ENCODE measurements at places on chromosomes 1 and 21.

DNA sequence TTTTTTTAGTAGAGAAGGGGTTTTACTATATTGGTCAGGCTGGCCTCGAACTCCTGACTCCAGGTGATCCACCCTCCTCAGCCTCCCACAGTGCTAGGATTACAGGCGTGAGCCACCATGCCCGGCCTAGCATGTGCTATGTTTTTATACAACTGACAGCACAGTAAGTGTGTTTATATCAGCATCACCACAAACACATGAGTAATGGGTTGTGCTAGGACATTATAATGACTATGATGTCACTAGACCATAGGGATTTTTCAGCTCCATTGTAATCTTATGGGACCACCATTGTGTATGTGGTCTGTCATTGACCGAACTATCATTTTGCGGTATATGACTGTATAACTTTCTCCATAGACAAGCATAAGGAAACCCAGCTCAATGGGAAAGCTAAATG, 6.3 kb downstream of the LEFTY2 start:
- no peak for DNase-seq

DNA sequence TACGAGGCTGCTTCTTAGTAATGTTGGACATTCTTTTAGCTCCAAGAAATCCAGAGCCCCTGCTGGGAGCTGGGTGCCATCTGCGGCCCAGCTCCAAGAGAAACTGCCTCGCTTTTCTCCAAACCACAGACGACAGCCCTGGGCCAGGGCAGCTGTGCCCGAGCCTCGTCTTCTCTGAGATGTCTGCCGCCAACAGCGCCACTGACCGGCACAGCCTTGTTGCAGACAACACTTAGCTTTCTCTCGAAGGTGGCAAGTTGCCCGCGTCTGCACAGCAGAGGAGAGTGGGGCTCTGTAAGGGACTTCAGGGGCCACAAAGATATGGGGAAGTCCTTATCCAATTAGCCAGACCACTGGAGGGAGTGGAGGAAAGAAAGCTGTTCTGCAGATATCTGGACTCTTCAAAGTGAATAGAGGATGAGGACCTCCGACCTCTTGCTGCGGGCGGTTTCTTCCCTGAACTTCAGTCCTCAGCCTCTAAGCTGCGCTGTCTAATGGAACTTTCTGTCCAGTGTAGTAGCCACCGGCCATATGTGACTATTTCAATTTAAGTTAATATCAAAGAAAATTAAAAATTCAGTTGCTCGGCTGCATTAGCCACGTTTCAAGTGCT, 63.9 kb upstream of the DISP3 start:
- peak; percentile 19 for DNase-seq

- DNase-seq = no peak
These were observed 392.0 kb upstream of the ADGRL4 start for GRCh38 chr1:79398501-79398900.

- DNase-seq = no peak
These were observed 25.0 kb downstream of the FUBP1 start for GRCh38 chr1:77953907-77954306.

GRCh38 chr1:201883786-201884185, 4.9 kb upstream of the SHISA4 start:
- no peak for DNase-seq

GRCh38 chr21:44445145-44445812, 10.0 kb upstream of the LRRC3 start:
- no peak for DNase-seq

- DNase-seq = no peak
These were observed 20.1 kb upstream of the DISP3 start for GRCh38 chr1:11458811-11459275.

- DNase-seq = no peak
These were observed 2.6 kb downstream of the CHML start for GRCh38 chr1:241637604-241638003.

GRCh38 chr1:30125021-30125820, 598.2 kb downstream of the MATN1 start:
- no peak for DNase-seq

GRCh38 chr1:54996359-54996868, 2.3 kb upstream of the BSND start:
- no peak for DNase-seq

DNA sequence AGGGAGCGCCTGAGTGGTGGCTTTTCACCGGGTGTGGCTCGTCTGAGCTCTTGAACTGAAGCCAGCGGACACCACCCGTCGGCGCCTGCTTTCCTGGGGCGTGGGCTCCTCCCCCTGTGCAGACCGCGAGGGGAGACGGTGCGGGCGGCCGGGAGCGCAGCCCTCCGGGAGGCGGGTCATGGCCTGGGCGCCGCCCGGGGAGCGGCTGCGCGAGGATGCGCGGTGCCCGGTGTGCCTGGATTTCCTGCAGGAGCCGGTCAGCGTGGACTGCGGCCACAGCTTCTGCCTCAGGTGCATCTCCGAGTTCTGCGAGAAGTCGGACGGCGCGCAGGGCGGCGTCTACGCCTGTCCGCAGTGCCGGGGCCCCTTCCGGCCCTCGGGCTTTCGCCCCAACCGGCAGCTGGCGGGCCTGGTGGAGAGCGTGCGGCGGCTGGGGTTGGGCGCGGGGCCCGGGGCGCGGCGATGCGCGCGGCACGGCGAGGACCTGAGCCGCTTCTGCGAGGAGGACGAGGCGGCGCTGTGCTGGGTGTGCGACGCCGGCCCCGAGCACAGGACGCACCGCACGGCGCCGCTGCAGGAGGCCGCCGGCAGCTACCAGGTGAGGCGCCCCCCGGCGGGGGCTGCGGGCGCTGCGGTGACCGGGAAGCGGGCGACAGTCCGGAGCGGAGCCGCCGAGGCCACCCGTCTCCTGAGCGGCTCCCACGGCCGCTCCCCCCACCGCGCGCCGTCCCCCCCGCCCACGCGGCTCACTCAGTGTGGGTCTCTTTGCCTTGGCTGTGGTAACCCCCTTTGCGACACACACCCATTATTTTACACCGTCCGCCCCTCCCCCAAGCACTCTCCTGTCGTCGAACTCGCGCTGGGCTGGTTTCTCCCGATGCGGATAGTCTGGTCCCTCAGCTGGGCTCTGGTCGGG, at the start of gene TRIM58:
TSS of gene TRIM58 (plus strand) at position 119 of the 916 bp plus-strand sequence. CDS start at position 179, 60 bp downstream.
- no peak for DNase-seq

DNA sequence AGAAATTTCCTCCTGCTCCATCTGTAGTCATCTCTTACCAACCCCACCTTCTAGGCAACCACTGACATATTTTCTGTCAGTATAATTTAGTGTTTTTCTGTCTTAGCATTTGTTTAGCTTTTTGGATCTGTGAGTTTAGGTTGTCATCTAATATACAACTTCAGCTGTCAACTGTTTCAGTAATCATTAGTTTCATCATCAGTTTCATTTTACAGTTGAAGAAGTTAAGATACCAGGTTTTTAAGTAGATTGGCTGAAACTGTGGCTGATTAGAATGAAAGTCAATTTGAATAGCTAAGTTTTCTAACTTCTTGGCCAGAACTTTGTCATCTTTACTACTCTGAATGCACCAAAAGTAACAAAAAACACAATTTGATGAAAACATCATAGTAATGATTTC, 1957.3 kb downstream of the NCAM2 start:
- DNase-seq = no peak

DNA sequence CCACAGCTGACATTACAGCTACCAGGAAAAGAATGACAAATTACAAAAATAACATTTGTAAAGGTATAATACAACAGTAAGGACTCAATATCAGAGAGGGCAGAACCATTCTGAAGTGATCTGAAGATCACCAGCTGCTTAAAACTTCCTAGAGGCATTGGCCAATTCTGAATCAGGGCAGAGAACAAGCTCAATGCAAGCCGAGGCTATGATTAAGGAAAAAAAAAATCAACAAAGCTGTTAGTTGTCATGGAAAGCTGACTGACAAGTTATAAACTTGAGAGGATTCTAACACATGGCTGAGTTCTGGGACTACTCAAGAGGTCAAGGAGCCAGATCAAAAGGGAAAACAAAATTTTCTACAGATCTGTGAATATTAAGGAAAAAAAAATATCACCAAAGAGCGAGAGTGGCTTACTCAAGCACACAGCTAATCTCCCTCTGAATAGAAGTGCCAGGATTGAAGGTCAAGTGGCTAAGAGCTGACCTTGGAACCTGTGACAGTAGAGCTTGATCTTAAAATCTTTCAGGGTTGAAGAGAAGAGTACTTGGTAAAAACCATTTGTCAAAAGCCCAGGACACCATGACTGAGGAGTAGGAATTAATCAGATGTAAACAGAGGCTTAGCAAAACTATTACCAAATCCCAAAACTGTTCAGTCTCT, 383.4 kb downstream of the USP25 start:
- no peak for DNase-seq

DNA sequence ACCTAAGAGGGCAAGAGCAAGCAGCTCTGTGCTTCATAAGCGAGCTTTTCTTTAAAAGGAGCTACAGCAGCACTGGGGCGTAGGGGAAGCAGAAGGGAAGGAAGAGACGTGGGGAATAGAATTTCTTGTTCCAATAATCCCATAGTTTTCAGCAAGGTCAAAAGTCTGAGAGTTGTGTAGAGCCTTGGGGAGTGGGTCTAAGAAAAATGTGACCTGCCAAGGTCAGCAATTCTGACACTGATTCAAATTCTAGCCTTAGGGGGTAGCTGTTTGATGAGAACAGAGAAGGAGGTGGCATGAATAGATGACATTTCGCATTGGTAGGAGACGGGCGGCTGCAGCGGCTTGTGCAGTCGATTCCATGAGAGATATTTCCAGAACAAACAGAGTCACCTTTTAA, 22.4 kb downstream of the PRRX1 start:
- DNase-seq = no peak

- no peak for DNase-seq
These were observed 16.9 kb upstream of the ZBTB40 start for GRCh38 chr1:22434717-22435116.

DNA sequence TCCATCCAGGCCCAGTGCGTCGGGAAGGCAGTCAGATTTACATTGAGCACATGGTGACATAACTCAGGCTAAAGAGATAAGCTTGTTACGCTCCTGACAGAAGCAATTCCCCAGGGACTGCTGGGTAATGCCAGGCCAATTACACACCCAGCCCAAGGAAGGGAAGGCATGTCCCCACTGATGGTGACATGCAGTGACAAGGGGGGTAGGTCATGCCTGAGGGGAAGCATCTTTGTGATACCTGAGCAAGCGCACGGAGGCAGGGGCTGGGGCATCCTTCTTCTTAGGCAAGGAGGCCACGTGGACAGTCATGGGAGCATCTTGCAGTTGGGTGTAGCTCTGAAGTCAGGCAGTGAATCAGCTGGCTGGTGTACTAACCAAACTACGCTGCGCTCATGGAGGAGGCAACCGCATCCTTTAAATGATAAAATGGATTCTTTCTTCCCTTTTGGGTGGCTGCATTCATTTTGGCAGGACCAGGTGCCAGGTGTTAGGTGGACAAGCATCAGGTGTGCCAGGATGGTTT, 39.6 kb upstream of the GRIK3 start:
- peak; percentile 84 for DNase-seq

DNA sequence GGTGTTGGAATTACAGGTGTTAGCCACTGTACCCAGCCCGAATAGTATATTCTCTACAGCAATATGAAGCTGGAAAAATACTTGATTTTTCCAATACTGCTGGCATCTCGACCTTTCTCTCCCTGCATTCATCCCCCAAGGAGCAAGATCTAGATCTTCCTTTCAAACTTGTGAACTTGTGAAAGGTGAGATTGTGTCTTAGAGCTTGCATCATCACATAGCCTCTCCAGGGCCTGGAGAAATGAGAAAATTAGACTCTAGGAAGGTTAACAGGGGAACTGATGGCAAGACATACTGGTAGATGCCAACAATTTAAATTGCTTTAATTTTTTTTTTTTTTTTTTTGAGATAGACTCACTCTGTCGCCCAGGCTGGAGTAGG, 2.1 kb downstream of the PRUNE1 start:
- no peak for DNase-seq

- no peak for DNase-seq
These were observed 512.7 kb upstream of the ZRANB2 start for GRCh38 chr1:71593523-71593922.

DNA sequence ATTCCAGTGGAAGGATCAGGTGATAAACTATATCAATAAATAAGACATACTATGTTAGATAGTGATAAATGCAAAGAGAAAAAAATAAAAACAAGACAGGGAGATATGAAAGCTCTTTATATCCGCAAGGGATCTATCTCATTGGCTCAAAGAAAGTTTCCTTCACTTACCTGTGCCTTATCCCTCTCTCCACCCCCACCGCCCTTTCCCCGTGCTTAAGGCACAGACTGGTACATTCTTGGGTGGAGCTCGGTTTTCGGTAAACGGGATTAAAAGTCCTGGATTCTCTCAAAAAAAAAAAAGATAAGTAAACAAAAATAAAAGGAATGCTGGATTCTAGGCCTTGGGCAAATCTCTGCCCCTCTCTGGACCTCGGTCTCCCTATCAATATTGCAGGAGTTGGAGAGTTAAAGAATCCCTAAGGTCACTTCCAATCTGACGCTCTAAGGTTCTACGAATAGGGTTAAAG, 593 bp upstream of the DNAJC16 start:
- no peak for DNase-seq

- DNase-seq = no peak
These were observed 5.3 kb downstream of the KTI12 start for GRCh38 chr1:52028328-52028727.

GRCh38 chr1:174871886-174872285, 127.9 kb upstream of the CACYBP start:
- no peak for DNase-seq

DNA sequence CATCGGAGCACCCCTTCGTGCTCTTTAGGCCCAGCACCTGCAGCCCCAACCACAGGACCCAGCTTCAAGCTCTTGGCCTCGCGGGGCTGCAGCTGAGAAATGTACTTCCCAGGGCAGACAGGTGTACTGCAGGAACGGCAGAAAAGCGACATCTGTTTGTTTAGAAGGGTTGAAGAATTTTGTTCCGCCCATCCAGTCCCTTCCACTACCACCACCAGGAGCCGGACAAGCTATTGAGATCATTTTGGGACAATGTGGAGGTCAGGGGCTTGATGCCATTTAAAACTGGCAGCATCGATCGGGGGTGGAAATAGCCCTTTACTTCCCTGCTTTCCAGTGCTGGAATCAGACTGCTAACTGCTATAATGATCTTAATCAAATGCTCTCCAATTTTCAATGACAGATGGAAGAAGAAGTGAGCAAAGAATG, 1.7 kb downstream of the SERTAD4 start:
- DNase-seq = no peak

DNA sequence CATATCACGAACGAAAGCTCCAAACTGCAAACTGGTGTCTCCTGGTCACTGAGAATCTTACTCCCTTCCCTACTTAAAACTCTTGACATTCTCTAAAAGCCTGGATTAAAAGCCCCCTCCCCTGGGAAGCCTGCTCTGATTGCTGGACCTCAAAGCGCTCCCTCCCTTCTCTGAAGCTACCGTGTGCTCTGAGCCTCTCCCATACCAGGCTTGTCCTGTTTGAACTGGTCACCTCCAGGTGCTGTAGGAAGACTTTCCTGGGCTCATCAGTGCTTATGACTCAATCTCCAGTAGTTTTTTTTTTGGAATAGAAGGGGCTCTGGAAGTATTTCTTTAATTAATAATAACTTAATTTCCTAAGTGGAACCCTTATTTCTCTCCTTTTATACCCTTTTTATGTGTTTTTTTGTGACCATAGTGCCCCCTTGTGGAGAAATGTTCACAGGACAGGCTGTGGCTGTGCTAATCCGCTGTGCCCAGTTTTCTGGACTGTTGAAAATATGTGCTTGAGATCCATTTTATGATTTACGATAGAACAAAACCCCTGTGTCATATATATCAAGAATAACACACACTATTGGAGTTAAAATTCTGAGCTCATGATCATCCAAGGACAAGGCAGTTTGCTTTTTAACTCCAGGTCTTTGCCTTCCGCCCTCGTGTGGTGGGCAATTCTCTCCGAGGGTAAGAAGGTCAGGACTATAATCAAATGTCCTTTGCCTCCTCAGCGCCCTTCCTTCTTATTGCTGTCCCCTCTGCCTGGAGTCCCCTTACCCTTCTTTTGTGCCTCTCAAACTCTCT, 16.9 kb downstream of the MTARC1 start:
- DNase-seq = no peak

Data from NCI-H524 treated with DMSO at 0.1 percent for 48 hours (cell line).